Naive thymus-derived CD8-positive, alpha-beta T cell (primary cell): ENCODE measurements at places on chromosomes 2 and 18. TPM values are rescaled to one million over a fixed set of nuclear protein-coding genes. Genes with fewer than 3 reads are reported as not detected.

DNA sequence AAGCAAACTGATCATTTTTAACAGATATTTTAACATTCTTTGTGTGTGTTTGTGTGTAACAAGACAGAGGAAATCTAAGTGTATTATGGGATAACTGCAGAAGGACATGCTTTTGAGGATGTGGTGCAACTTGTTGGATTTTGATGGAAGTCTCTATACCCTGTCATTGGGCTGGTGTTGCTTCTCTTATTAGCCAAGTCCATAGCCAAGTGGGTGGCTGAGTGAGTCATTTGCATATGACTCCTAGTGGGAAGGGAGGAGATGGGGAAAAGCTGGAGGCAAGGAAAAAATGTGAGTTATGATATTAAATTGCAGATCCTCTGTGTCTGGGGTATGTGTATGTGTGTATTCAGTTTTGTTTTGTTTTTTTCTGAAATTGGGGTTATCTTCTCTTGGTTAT is 879.9 kb downstream of the DCC start:
- no peak for DNase-seq

Gene TMEM198
- 0.36 TPM for total RNA-seq

Gene SERPINB10
- not detected for total RNA-seq

- DNase-seq: no peak
These were observed 192.5 kb downstream of the ATAD2B start for GRCh38 chr2:23734416-23734815.

DNA sequence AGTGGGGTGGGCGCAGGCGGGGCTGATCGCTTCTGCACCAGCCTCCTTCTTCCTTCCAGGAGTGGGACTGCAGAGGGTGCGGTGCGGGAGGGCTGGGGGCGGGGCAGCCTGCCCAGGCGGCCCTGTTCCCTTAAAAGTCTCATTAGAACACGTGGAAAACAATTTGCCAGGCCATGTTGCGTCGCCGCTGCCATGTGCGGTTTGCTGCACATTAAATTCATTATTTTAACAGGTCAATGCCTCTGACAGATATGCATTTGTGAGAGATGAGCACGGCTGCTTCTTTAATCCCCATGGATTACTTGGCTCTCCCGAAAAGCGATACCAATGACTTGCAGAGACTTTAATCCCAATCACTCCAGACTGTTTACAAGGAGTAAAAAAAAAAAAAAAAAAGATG is 139.0 kb downstream of the CELF4 start:
- no peak for DNase-seq

Gene EFHD1
- 4.3 TPM for total RNA-seq

DNA sequence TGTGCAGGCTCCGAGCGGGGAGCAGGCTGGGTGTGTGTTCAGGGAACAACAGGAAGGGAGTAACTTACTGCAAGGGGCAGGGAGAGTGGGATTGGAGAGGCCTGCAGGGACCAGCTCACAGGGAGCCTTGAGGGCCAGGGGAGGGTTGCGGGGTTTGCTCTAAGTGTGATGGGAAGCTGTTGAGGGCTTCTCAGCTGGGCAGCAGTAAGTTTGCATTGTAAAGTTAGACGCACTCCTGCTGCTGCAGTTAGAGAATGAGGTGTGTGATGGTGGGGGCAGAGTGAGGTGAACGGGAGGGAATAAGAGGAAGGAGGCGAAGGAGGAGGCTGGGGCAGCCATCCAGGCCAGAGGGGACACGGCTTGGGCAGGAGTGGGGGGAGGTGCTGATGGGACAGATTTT is 53.4 kb downstream of the BOLA3 start:
- no peak for DNase-seq

DNA sequence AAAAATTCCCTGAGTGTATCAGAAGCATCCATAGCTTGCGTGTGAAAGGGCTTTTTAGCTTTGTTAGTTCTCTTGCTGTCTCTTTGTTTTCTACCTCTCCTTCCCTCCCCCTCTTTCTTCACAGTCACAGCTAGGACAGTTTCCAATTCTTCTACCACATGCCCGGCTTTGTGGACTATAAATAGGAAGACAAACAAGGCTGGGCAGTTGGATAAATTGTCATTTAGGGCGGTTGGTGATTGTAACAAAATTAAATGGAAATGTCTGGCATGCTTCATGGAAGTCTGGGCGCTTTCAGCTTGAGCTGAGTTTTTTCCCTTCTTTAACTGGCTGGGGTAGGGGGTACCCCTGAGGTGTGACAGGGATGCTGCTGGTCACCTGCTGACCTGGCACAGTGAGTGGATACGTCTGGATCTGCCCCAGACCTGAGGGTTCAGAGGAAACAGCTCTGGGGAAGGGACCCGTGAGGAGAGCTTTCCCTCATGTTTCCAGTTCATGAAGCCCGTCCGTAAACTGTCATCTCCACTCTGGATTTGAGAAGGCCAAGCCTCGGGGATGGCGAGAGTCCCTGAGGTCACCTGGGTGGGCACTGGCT is 29.0 kb upstream of the GIGYF2 start:
- no peak for DNase-seq

Gene HOXD8
- total RNA-seq: not detected

- no peak for DNase-seq
These were observed 265.0 kb upstream of the SLC8A1 start for GRCh38 chr2:40716879-40717278.

GRCh38 chr2:151905963-151906632 is 77.9 kb upstream of the ARL5A start:
- no peak for DNase-seq

DNA sequence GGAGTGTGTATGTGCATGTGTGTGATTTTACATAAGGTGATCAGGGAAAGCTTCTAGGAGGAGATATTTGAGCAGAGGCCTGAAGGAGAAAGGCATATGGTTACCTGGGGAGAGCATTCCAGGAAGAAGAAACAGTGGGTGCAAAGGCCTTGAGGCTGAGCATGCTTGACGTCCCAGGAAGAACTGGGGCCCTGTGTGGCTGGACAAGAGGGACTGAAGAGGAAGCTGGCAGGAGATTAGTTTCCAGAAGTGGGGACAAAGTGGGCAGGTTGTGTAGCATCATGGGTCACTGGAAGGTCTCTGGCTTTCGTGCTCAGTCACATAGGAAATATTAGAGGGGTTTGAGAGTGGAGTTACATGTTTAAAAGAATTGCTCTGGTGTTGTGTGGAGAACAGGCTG is 42.0 kb upstream of the POLE4 start:
- no peak for DNase-seq

Gene CIB4
- not detected for total RNA-seq

DNA sequence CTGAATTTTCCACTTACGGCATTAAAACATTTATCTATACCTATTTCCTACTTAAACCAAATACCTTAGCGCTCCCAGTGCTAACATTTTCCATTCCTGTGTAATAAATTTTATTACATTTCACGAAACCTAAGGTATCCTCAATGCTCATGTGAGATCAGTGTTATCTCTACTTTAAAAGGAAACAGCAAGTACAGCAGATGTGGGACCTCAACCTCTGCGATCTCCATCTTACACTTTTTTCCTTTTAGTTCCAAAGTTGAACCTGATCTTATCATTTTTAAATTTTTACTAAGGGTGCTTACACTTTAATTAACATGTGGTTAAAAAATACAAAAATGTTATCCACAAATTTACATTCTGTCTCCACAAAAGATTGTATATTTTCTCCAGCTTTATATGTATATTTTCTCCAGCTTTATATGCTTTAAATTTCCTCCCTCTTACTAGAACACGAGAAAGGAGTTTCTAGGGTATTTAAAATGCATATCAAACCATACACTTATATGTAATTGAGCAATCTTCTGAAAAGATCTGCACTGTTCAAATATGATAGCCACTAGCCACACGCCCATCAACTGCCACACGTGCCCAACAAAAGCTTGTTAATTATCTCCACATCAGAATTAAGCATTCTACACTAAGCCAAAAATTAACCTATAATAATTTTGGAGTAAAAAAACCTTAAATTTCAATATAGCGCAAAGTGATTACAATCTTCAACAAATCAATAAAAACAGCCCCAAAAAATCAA is 38.1 kb downstream of the MBOAT2 start:
- no peak for DNase-seq

- no peak for DNase-seq
These were observed 11.4 kb downstream of the MROH2A start for GRCh38 chr2:233789554-233789953.

DNA sequence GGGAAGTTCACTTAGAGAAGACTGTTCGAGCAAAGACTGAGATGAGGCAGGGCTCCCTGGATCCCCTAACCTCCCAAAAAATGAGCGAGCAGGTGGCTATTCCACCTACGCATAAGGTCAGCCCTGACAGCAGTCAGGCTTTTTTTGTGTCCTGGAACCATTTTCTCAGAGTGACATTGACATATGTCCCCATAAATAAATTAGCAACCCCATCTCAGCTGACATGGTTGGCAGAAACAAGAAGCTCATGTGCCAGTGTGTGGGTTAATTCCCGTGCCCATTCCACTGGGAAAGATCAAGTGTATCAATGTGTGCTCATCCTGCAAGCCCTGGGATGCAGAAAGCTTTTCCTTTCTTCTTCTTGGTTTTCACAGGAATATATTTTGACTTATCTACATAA is 740.4 kb upstream of the CELF4 start:
- DNase-seq: no peak

GRCh38 chr18:6286585-6286984 is 128.1 kb downstream of the L3MBTL4 start:
- DNase-seq: no peak

Gene CPLX4
- not detected for total RNA-seq

- DNase-seq: no peak
These were observed 5.5 kb upstream of the CCDC74A start for GRCh38 chr2:131521961-131522781.
